Naive thymus-derived CD4-positive, alpha-beta T cell (primary cell): ENCODE measurements at places on chromosomes 16 and 17.

GRCh38 chr16:78285437-78285922 is 186.0 kb downstream of the WWOX start:
- DNase-seq, result no peak

DNA sequence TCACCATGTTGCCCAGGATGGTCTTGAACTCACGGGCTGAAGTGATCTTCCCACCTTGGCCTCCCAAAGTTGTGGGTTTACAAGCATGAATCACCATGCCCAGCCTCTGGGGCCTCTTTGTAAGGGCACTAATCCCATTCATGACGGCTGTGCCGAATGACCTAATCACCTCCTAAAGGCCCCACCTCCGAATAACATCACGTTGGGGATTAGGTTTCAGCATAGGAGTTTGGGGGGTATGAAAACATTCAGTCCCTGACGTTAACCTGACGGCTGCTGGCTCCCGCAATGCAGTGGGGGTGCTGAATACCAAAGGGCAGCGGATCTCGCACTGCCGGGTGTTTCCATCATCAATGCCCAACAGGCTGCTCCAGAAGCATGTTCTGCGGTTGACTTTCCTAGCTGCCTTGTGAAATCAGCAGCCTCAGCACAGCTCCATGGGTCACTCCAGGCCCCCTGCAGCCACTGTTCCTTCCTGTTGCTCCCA is 120.8 kb upstream of the SEC14L1 start:
- no peak for DNase-seq

DNA sequence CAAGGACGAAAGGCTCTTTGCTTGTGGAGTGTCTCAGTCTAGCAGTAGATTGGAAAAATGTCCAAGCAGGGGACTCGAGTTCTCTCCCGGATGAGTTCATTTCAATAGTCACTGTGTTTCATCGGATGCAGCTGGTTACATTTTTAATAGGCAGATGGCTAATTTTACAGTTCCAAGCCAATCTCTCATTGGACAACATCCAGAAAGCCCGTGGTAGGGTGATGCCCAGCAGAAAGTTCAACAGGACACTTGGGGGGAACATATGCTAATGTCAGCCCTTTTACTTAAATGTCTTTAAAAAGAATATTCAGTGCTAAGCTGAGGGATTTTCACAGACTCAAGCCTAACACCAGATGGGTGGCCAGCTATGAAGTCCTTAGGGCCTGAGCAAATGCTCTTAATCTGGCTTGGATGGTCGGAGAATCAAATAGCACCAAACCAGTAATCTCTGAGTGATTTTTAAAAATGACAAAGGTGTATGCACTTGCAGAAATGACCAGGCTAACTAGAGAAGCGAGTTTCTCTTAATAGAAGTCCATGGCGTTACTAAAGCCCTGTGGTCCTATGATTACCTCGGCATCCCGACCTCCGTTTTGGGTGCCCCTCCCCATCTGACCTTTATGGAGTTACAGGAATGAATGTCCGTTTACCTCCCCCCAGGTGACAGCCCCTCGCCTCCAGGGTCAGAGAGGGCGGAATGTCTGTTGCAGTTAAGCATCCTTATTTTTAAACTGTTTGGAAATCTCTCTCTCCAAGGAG is 289.2 kb upstream of the SALL1 start:
- DNase-seq, result no peak

DNA sequence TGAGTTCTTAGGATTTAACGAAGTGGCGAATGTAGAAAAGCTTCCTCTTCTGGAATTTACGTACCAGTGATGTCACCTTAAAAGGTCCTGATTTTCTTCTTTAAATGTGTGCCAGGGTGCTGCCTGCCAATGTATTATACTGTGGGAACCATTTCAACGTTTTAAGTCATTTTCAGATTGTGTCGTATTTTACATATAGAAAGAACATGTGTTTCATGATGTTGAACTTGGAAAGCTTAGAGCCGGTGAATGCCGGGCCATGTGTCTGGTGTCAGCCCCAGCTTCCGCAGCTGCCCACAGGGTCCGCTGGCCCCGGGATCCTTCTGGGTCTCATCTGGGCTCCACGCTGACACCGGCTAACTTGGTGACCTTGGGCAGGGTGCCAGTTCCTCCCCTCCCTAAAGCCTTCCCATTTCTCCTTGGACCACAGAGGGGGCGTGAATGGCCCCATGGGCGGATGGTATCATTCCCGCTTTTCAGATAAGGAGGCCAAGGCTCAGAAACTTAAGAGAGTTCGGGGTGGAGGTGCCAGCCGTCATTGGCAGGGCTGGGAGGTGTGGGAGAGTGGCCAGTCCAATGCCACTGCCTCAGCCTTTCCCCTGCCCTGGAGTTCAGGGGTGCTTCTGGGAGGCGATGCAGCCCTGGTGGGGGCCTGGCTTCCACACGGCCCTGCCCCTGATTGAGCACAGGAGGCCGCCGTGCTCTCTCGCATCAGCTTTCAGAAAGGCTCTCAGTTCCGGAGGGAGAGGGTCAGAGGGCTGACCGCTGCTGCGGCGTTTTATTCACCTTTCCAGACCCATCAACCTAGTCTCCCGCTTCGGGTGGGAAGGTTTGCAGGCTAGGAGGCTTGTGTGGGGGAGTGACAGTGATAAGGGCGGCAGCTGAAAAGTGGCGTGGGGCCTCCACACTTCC is 68.8 kb upstream of the CIBAR2 start:
- DNase-seq, result no peak

GRCh38 chr17:78154903-78155811 is 9.0 kb downstream of the C17orf99 start:
- DNase-seq, result no peak

GRCh38 chr17:76872221-76872873 is 4.1 kb downstream of the MGAT5B start:
- no peak for DNase-seq

DNA sequence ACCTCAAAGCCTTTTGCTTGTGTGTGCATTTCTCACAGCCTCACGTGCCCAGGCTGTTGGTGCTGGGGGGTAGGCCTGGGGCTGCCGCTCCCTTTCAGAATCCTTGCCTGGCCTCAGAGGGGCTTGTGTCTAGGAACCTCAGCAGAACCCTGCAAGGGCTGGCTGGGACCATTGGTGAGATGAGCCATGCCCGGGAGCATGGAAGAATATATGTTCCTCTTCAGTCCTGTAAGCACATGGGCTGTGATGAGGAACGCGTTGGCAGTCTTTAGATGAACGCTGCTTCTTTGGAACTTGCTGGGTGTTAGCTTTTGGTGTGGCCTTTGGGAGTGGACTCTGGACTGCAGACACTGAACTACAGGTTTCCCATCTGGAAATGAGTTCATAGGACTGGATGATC is 32.0 kb upstream of the SLC5A10 start:
- no peak for DNase-seq

- DNase-seq, result no peak
These were observed 18.3 kb downstream of the CBX4 start for GRCh38 chr17:79820959-79821330.

DNA sequence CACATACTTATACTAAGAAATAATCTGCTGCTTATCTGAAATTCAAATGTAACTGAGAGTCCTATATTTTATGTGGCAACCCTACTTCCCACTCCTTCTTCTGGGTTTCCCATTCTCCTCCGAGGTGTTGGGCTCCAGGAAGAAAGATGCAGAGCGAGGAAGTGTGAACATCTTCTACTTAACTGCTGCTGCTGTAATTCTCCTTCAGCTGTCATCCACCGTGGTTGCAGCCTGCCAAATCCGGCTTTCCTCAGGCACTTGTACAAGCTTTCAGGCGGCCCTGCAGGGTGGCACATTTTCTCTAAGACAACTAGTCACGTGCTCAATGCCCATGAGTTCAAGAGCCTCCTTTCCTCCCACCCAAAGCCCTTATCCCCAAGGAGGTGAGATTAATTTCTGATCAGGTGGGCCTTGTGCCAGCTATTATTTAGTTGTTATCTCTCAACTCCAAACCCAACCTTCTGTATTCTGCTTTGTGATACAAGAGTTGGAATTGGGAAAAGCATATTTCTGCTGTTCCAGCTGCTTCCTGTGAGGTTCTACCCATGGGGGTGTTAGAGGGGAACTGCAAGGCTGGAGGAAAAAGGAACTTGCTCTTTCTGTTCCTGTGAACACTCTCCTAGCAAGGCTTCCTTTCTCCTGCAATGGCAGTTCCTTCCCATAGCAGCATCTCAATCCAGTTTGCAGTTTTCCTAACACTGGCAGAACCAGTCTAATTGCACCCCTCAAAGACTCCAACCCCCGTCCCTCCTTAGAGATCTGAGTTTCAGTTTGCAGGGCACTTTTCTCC is 67.6 kb upstream of the RBBP6 start:
- DNase-seq, result no peak

DNA sequence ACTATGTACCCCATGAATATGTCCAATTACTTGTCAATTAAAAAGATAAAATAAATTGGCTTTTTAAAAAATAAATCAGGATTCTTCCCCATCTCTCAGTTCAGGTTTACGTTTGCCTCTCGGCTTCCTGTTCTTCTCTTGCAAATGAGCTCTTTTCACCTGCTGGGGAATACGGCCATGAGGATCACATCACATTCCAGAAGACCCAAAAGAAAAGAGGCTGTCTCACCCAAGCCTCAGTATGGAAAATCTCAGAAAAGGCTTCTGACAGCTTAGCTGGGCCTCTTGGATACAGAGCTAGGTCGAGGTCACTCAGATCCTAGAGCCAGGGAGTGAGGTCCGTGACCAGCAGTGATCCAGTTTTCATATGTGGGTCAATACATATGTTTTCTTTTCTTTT is 171.2 kb upstream of the SDK2 start:
- no peak for DNase-seq

- DNase-seq, result no peak
These were observed 44.3 kb downstream of the ENGASE start for GRCh38 chr17:79118924-79119323.

DNA sequence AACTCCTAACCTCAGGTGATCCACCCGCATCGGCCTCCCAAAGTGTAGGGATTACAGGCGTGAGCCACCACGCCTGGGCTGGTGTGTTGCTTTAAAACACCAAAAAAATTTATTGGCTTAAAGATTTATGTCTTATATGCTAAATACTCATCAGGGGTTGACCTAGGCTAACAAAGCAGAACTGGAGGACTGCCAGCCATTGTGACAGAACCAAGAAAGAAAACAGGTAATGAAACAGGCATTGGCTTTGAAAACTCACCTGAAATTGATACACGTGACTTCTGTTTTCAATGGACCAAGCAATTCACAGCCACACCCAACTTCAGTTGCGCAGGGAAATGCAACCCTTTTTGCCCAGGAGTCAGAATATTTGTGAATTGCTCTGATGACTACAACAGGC is 4.9 kb upstream of the PHAF1 start:
- DNase-seq, result no peak

DNA sequence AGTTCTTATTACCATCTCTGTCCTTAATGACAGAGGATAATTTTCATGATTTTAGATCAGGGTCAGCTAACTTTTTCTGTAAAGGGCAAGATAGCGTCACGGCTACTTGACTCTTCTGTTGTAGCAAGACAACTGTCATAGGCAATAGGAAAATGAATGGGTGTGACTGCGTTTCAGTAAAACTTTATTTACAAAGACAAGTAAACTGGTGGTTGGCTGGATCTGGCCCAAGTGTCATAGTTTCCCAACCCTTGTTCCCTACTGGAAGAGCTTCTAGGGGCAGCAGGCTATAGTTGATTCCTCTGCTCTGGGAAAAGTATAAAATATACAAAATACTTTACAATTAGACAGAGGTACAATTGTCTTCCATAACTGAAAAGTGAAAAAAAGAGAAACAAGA is 50.6 kb upstream of the VPS4A start:
- DNase-seq, result no peak

DNA sequence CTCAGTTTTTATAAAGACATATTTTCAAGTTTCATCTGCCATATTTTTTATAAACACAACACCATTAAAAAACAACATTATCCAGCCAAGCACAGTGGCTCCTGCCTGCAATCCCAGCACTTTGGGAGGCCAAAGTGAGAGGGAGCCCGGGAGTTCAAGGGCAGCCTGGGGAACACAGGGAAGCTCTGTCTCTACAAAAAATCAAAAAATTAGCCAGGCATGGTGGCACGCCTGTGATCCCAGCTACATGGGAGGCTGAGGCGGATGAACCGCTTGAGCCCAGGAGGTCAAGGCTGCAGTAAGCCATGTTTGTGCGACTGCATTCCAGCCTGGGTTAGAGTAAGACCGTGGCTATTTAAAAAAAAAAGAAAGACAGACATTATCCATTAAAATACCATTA is 17.2 kb upstream of the NTAN1 start:
- DNase-seq, result no peak

GRCh38 chr17:49494399-49494985 is 601 bp upstream of the NGFR start:
- DNase-seq, result no peak

DNA sequence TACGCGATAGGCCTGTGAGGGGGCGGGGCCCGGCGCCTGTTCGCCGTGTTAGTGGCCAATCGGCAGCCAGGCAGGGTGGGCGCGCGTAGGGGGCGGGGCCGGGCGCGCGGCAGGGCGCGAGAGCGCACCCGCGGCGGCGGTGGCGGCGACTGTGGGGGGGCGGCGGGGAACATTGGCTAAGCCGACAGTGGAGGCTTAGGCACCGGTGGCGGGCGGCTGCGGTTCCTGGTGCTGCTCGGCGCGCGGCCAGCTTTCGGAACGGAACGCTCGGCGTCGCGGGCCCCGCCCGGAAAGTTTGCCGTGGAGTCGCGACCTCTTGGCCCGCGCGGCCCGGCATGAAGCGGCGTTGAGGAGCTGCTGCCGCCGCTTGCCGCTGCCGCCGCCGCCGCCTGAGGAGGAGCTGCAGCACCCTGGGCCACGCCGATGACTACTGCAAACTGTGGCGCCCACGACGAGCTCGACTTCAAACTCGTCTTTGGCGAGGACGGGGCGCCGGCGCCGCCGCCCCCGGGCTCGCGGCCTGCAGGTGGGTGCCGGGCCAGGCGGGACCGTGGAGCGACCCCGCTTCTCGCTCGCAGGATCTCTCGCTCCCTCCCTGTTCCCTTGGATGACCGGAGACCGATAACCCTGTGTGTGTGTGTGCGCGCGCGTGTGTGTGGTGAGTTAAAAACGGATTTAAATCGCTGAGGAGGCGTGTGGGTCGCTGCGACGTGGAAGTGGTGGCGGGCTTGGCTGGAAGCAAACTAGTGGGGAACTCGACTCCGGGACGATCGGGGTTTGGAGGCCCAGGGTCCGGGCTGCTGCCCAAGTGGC is at the start of gene NFATC3:
TSS of gene NFATC3 (plus strand) at position 112 of the 813 bp plus-strand sequence. CDS start at position 424, 312 bp downstream.
- DNase-seq, result peak; percentile 96

GRCh38 chr16:53309457-53309856 is 124.8 kb upstream of the RBL2 start:
- DNase-seq, result no peak
